ENCODE measurements at places on chromosomes 12 and 14. TPM values are rescaled to one million over a fixed set of nuclear protein-coding genes. Genes with fewer than 3 reads are reported as not detected.

SAMD15 gene
- total RNA-seq = 0.94 TPM

MAP3K9 gene
- 0.09 TPM for total RNA-seq

APOLD1 gene
- total RNA-seq = 3.3 TPM

TAS2R42 gene
- total RNA-seq = not detected

PIWIL1 gene
- total RNA-seq = not detected

GPR33 gene
- not detected for total RNA-seq

PPM1A gene
- 16.2 TPM for total RNA-seq

KRT79 gene
- total RNA-seq = not detected

SLC7A7 gene
- 2.5 TPM for total RNA-seq

PLEKHA5 gene
- total RNA-seq = 71.0 TPM

All from bronchial smooth muscle cell (primary cell).